ENCODE measurements at places on chromosomes 2 and 18.

DNA sequence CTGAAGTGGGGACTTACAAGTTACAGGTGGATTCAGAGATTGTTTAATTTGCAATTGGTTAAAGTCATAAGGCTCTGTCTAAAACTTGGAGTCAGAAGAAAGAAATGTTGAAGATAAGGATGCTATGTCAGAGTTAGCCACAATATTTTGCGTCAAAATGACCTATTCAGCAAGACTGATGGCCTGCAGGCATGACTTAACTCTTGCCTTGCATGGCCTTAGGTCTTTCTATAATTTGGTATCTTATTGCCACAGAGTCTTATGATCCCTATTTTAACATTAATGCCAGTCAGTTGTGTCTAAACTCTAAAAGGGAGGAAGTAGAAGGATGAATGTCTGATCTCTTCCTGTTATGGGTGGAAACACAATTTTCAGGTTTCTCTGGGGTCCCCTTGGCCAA lies 5.2 kb upstream of the COMMD1 start:
- DNase-seq, result no peak

DNA sequence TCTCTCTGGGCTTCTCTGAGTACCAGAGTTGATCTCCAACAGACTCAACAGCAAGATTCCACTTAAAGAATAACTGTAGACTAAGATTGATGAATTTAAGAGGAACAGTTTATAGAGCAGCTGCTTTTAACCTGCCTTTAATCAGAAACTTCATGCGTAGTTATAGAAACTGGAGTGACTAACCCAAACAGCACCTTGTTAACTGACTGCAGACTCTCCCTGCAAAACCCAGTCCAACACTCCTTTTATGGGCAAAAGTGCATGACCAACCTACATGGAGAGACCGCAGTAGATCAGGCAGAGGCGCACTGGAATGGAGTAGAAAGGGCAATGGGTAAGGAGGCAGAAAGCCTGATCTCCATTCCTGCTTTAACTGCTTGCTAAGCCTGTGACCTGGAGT lies 110.6 kb downstream of the NRP2 start:
- DNase-seq, result no peak

DNA sequence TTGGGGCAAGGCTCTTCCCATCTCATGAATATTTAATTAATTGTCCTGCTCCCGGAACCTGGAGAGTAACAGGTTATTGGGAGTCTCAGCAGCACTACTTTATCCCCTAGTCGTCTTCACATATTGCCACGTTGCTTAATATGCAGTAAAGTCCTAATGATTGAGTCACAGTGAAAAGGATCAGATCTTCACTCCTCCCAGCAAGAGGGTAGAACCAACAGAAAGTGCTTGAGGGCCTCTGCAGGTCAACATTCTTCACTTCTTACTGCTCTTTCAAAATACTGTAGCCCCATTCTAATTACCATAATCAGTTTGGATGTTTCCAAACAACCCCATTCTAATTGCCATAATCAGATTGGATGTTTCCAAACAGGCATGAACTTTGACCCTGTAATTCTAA lies 801.0 kb downstream of the LRRTM4 start:
- no peak for DNase-seq

GRCh38 chr2:153145470-153145978 lies 333.0 kb downstream of the RPRM start:
- DNase-seq, result peak; percentile 37

- DNase-seq, result no peak
These were observed 765.1 kb upstream of the SLC8A1 start for GRCh38 chr2:41216978-41217377.

GRCh38 chr2:235131334-235132305 lies 179.8 kb downstream of the SH3BP4 start:
- no peak for DNase-seq

DNA sequence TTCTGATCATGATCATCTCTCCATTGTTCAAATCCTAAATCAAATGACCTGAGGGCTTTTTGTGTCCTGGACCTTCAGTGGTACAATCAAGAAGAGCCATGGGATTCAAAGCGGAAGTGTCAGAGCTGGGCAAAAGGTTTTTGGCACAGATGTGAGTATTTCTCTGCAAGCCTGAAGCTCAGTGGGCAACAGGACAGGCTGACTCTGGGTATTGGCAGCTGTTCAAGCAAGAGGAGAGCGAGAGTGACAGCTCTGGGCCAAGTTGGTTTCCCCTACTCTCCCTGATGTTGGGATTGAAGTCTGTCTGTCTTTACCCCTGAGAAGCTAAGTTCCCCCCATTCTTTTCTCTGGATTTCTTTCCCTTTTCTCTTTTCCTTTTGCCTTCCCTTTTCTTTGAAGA lies 33.3 kb downstream of the DSEL start:
- no peak for DNase-seq

GRCh38 chr2:187349326-187349944 lies 98.6 kb downstream of the CALCRL start:
- DNase-seq, result no peak

GRCh38 chr2:38835990-38836389 lies 39.7 kb downstream of the DHX57 start:
- no peak for DNase-seq

GRCh38 chr2:232214053-232214452 lies 164.5 kb upstream of the ALPP start:
- no peak for DNase-seq

- DNase-seq, result no peak
These were observed 52.8 kb upstream of the PTMA start for GRCh38 chr2:231655488-231655887.

DNA sequence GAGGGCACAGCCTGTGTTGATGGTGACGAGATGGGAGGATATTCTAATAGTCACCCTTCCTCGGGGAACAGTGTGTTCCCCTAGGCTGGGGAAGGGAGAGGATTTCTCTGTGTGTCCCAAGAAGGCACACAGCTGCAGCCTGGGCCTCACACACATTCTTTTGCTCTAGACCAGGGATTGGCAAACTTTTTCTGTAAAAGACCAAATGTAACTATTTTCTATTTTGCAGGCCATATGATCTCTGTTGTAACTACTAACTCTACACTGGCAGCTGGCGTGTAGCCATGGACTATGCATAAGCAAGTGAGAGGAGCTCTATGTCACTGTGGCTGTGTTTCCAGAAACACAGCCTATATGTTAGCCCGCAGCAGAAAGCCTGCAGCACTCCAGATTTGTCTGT lies 65.8 kb downstream of the ARHGAP28 start:
- no peak for DNase-seq

GRCh38 chr2:208354964-208355381 lies 51.6 kb upstream of the PTH2R start:
- DNase-seq, result no peak

GRCh38 chr18:79542876-79543750 lies 136.5 kb upstream of the CTDP1 start:
- DNase-seq, result no peak

- no peak for DNase-seq
These were observed 28.2 kb downstream of the OSBPL1A start for GRCh38 chr18:24369426-24369825.

- DNase-seq, result no peak
These were observed 66.6 kb downstream of the MYO3B start for GRCh38 chr2:170244555-170244954.

DNA sequence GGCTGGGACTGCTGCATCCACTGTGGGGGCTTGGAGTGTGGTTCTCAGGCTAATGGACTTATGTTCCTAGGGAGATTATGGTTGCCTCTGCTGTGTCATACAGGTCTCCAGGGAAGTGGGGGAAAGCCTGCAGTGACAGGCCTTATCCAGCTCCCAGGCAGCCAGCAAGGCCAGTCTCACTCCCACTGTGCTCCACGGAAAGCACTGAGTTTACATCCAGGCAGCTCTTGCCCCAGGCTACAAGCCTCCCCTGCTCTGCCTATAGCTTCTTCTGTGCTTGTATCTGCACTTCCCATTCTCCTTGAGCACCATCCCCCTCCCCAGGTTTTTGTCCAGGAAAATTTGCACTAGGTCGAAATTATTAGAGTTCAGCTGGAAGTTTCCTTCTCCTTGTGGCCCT lies 231.9 kb downstream of the ZRANB3 start:
- DNase-seq, result no peak

DNA sequence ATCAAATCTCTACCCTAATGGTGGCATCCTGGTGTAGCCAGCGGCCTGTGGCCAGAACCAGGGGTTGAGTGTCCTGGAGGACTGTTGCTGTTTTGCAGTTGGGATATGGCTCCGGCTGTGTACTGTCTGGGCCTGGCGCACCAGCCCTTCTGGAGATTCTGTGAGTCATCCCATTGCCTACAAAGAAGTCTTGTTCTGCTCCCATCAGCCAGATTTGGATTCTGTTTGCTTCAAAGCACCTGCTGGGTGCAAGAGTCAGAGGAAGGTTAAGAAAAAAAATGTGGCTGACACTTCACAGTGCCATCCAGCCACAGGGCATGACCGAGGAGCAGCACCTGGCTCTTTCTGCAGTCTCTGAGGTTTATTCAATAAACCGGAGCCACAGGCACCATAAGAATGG lies 41.0 kb upstream of the ASAP2 start:
- DNase-seq, result no peak

DNA sequence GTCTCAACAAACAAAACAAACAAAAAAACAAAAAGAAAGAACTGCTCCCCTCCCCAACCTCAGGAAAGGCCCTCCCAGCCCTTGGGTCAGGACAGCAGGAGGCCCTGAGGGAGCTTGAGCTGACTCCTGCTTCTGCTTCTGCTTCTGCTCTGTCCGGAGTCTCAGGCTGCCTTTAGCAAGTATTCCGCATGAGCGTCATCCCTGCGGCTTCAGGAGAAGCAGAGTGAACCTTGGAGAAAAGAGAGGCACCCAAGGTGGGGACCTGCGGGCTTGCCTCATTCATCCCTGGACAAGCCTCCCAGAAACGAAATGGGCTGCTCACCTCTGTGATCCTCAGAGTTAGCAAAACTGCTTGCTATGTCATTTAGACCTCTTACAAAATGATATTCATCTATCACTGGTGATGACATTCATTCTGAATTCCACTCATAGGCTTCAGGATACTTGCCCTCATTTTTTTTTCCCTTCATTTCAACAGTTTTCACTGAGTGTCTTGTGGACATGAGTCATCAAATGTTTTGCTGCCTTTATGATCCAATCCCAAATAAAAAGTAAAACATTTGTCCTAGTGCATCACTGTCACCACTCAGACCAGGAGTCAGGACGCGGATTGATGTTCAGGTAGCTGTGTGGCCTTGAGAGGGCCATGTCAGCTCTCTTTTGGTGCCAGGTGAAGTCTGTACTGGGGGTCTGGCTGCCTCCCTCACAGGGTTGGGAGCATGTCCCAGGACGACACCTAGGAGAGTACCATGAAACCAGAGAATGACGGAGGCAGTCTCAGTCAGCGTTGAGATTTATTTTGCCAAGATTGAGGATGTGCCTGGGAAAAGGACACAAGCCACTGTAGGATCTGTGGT lies 51.7 kb downstream of the IMPA2 start:
- DNase-seq, result no peak

DNA sequence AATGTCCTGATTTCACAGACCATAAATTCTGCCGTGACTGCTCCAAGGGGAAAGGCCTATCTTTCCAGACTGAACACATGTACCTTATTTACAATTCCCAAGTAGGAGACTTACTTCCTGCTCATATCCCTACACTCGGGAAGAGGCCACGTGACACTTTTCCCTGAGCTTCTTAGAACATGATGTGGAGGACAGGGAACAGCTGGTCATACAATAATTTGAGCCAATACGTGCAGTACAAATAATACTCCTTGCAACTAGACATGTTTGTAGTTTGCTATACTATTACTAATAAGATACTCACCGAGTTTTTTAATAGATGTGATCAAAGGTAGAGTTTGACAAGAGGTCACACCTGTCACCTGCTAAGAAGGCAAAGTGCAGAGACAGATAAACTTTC lies 256.4 kb downstream of the SP3 start:
- no peak for DNase-seq

DNA sequence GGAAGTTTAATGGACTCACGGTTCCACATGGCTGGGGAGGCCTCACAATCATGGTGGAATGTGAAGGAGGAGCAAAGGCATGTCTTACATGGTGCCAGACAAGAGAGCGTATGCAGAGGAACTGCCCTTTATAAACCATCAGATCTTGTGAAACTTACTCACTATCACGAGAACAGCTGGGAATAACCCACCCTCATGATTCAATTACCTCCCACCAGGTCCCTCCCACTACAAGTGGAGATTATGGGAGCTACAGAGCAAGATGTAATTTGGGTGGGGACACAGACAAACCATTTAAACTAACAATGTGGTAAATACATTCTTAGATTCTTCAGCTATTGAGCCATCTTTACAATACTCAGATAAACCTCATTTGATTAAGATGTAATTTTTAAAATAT lies 176.1 kb downstream of the SH3BP4 start:
- no peak for DNase-seq

DNA sequence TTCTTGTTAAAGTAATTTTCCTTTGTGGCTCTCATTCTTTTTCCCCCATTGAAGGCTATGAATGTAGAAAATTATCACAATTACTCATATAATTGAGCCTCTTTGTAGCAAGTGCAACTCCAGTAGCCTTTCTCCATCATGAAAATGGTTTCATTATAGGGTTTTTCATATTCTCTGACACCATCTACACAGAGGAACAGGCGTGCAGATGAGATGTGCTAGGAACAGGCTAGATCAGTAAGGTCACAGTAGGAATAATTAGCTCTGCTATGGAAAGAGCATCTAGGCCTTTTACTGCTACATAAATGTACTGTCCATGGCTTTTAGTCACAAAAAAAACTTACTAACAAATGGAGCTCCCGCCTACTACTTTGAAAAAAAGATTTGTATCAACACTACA lies 12.6 kb upstream of the DLX1 start:
- no peak for DNase-seq

- DNase-seq, result no peak
These were observed 38.4 kb downstream of the EPAS1 start for GRCh38 chr2:46335391-46336282.

DNA sequence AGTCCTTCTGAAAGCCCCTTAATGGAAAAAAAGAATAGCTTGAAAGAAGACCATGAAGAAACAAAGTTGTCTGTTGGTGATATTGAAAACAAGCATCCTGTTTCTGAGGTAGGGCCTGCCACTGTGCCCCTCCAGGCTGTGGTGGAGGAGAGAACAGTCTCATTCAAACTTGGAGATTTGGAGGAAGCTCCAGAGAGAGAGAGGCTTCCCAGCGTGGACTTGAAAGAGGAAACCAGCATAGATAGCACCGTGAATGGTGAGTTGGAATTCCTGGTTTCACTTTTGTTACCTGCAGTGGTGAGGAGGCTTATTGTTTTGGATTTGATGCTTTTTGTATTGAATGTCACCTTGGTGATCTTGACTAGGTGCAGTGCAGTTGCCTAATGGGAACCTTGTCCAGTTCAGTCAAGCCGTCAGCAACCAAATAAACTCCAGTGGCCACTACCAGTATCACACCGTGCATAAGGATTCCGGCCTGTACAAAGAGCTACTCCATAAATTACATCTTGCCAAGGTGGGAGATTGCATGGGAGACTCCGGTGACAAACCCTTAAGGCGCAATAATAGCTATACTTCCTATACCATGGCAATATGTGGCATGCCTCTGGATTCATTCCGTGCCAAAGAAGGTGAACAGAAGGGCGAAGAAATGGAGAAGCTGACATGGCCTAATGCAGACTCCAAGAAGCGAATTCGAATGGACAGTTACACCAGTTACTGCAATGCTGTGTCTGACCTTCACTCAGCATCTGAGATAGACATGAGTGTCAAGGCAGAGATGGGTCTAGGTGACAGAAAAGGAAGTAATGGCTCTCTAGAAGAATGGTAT lies 13.3 kb downstream of the SLC20A1 start:
- DNase-seq, result no peak

- no peak for DNase-seq
These were observed 233.0 kb downstream of the TFCP2L1 start for GRCh38 chr2:121052023-121052422.

Measured in WERI-Rb-1 (cell line).